Mucosa of descending colon (tissue), 3 donors: ENCODE measurements at places on chromosomes 2 and 18. TPM values are rescaled to one million over a fixed set of nuclear protein-coding genes. Genes with fewer than 3 reads are reported as not detected.

- DNase-seq: no peak
These were observed 46.9 kb downstream of the NGEF start for GRCh38 chr2:232966122-232966521.

DNA sequence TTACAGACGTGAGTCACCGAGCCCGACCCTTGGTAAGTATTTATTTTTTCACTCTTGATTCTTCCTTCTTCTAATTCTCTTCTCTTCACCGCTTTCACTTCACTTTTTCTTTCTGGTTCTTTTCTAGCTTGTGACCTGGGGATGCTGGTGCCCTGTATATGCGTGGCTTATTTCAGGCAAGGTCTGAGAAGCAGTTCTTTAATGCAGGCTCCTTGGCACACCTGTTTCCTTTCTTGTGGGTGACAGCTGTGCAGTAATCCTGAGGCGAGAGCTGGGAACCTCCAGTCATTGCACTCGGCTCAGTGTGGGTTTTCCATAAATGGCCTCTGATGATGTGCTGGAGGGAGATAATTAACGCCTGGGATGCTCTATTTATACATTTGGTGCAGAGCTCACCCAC lies 193.8 kb downstream of the TSN start:
- DNase-seq: no peak

GRCh38 chr2:24010477-24011249 lies 778 bp downstream of the MFSD2B start:
- DNase-seq: no peak

GRCh38 chr2:168853471-168853870 lies 36.8 kb downstream of the SPC25 start:
- DNase-seq: no peak

GRCh38 chr2:136376798-136377211 lies 258.9 kb upstream of the CXCR4 start:
- no peak for DNase-seq

Gene SERPINB8
- total RNA-seq: 27.3 TPM
